ENCODE measurements at places on chromosomes 11 and 22. TPM values are rescaled to one million over a fixed set of nuclear protein-coding genes. Genes with fewer than 3 reads are reported as not detected.
A peak's percentile ranks its signal among the peaks of the same experiment; 100 is the strongest.

DNA sequence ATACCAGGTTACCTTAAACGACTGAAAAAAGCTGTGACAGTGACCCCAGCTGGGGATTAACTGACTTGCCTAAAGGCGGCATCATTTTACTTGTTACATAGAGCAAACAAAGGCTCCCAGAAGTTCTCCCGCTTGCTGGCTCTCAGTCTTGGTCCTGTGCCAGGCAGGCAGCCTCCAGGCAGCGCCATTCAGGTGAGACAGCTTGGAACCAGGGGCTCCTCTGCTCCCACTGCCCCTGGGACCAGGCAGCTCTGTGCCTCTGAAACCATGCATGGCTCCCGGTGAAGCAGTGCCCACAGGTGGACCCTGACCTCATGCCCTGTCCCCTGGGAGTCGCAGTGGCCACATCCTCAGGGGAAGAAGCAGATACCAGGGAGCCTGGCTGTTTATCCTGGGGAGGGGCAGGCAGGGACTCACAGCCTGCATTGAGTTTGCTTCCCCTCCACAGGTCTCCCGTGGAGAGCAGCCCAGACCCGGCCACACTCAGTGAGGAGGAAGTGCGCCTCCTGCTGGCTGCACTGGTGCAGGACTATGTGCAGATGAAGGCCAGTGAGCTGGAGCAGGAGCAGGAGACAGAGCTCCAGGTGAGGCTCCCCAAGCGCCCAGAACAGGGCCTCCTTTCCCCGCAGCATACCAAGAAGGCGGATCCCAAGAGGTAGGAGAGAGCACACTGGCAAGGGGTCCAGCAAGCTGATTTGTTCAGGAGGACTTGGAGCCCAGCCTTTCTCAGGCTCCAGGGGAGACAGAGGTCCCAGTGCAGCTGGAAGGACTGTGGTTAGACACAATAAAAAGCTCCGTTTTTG is 15.6 kb upstream of the CYP2R1 start:
- H3K4me3 ChIP-seq, result no peak overlapping the region
- peaks cover 18% of the 10 kb centered on the region for H3K4me1 ChIP-seq
- DNase-seq, result no peak
- no peaks in the 10 kb centered on the region for H3K36me3 ChIP-seq
- no peaks in the 10 kb centered on the region for H3K27me3 ChIP-seq

DNA sequence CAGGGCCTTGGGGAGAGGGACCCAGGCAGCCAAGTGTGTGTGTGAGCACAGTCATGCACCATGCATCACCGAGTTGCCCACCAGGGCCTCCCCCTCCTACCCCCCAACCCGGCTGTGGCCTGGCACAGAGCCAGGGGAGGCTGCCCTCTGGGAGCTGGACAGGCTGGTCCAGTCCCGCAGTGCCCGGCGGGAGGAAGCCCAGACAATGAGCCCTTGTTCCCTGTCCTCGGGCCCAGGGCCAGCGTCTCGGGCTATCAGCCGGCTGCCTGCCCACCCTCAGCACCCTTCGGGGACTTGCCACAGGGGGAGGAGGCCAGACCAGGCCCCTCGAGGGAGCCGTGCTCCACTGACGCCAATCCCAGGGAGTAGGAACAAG is 4.5 kb downstream of the LRRC75B start:
- H3K4me1 ChIP-seq, result peaks cover 11% of the 10 kb centered on the region
- no peak for DNase-seq
- H3K27ac ChIP-seq, result no peak overlapping the region

DNA sequence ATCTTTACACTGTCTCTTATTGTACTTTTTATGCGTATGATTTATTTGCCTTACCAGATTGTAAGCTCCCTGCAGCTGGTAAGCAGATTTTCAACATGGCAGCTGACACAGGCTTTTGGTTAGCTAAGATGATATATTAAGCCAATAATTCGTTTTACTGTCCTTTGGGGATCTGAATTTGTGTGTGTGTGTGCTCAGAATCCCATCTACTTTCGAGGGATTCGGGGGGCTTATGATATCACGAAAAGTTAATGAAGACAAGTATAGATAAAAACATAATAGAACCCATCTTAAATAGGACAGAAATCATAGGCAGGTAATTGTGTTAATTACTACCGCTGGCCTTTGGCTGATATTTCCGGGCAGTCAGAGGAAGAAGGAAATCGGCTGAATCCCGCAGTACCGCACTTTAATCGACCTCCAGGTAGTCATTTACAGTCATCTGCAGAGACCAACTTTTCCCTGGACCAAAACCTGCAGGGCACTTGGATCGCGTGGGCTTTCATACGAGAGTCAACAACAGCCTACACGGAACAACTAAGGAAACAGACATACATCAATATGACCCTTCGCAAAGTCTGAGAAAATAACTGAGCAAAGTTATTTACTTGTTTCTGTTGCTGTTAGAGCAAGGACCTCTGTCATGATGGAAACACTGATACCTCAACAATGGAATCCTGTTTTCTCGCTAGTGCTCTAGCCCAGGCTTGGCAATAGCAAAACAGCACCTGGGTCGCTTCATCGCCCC is 802 bp downstream of the KBTBD3 start:
- peak overlapping the region; percentile 96 for H3K27ac ChIP-seq
- H3K4me1 ChIP-seq, result peaks cover 44% of the 10 kb centered on the region
- DNase-seq, result no peak
- peak overlapping the region; percentile 91 for H3K4me3 ChIP-seq
- no peaks in the 10 kb centered on the region for H3K36me3 ChIP-seq

DNA sequence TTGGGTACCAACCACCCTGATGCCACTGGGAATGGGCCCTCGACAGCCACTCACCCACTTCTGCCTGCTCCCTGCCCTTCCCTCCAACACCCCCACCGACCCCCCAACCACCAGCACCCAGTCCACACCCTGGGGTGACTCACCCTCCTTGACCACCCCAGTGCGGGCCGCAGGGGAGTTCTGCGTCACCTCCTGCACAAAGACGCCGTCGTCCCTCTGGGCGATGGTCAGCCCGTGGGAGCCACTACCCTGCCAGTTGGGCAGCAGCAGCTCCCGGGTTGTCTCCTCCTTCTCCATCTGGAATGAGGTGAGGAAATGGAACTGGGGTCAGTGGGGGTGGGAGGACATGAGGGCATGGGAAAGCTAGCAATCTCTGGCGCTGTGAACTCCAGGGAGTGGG is 10.8 kb downstream of the AHNAK start:
- DNase-seq, result no peak
- peaks cover 70% of the 10 kb centered on the region for H3K4me1 ChIP-seq
- no peaks in the 10 kb centered on the region for H3K36me3 ChIP-seq
- no peak overlapping the region for H3K27ac ChIP-seq
- no peak overlapping the region for H3K4me3 ChIP-seq
- no peaks in the 10 kb centered on the region for H3K27me3 ChIP-seq

DNA sequence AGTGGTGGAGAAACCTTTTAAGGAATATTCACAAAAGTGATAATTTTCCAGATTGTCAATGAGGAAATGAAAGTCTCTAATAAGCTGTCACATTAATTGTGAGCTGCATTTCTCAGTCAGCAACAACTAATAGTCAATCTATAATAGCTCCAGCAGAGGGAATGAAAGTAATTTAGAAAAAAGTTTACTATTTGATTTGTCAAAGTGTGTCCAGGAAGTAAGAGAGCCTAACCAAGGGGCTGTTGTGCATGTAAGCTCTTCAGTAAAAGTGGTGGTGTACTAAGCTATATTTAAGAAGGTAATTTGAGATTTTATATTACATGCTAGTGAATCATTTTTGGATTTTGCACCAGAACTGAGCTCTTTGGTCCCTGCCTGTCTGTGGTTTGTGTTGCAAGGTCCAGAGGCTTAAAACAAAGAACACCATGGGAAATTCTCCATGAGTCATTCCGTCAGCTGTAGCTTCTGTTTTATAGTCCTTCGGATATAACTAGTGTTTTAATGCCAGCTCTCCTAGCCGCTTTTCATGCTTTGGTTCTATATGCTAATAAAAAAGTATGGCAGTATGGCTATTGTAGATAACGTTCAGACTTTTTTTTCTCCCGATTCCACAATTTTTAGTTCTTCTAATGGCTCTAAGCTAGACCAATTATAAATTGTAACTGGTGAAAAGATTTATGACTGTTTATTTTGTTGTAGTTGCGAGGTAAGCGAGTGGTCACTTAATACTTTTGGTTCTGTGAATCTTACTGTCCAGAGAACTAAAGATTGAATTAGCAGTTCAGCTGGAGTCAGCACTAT is 64.6 kb downstream of the ARHGEF12 start:
- no peaks in the 10 kb centered on the region for H3K27me3 ChIP-seq
- H3K4me3 ChIP-seq, result no peak overlapping the region
- H3K4me1 ChIP-seq, result peaks cover 32% of the 10 kb centered on the region
- no peak for DNase-seq

GRCh38 chr22:41280854-41281253 is 5.1 kb downstream of the RANGAP1 start:
- H3K27ac ChIP-seq, result no peak overlapping the region
- H3K36me3 ChIP-seq, result peaks cover 41% of the 10 kb centered on the region
- DNase-seq, result no peak
- no peaks in the 10 kb centered on the region for H3K27me3 ChIP-seq
- peaks cover 17% of the 10 kb centered on the region for H3K4me1 ChIP-seq

DNA sequence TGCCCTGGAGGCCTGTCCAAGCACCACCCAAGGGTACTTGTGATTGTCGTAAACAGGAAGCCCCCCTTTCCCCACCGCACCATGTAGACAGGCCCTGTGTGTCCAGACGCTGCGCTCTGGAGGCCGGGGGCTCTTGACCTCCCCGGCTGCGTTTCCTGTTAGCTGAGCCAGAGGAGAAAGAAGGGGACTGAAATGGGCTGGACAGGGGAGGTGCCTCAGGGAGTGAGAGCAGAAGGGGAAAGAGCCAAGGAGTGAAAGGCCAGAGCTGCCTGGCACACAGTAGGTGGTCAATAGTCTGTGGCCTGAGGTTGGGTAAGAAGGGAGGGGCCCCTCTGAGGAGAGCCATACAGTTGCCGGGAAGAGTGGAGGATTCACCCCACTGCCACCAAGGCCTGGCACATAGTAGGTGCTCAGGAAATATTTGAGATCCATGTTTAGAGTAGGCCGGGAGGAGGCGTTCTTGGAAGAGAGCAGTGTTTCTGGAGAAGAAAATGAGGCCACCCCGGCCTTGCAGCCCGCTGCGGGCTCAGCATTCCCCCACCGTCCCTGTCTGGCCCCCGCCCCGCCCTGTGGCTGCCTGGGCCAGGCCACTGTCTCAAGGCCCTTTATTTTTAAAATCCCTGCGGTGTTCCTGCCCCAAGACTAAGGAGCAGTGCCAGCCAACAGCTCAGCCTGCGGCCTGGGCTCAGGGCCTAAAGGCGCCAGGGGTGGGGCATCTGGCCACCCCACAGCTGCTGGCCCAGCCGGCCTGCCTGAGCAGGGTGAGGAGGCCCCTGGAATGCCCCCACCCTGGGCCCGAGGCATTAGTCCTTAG is 13.6 kb upstream of the CDC42EP1 start:
- peak overlapping the region; percentile 98 for H3K27ac ChIP-seq
- no peaks in the 10 kb centered on the region for H3K36me3 ChIP-seq
- no peaks in the 10 kb centered on the region for H3K27me3 ChIP-seq
- no peak overlapping the region for H3K4me3 ChIP-seq
- H3K4me1 ChIP-seq, result peaks cover 85% of the 10 kb centered on the region

DNA sequence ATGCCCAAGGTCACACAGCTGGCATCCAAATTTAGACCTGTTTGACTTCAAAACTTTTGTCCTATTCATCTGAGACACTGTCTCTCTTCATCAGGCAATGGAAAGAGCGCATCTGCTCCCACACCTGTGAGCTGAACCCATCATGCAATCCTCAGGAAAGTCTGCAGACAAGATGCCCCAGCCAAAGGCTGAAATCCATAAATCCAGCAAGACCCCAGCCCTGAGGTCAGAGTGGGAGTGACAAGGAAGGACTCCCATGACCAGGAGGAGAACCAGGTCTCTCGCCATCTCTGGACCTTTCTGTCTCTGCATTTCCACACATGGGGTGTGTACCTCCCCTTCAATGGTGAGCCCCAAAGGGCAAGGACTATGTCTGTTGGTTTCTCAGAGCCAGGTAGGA is 83.6 kb upstream of the HMGXB4 start:
- DNase-seq, result no peak
- H3K36me3 ChIP-seq, result no peaks in the 10 kb centered on the region
- H3K4me1 ChIP-seq, result no peaks in the 10 kb centered on the region
- no peaks in the 10 kb centered on the region for H3K27me3 ChIP-seq
- H3K4me3 ChIP-seq, result no peak overlapping the region

GRCh38 chr22:19905347-19906276 is 36.0 kb upstream of the COMT start:
- H3K4me3 ChIP-seq, result no peak overlapping the region
- no peaks in the 10 kb centered on the region for H3K4me1 ChIP-seq
- H3K27ac ChIP-seq, result no peak overlapping the region
- H3K36me3 ChIP-seq, result no peaks in the 10 kb centered on the region
- no peaks in the 10 kb centered on the region for H3K27me3 ChIP-seq
- DNase-seq, result no peak

- no peak overlapping the region for H3K27ac ChIP-seq
- no peaks in the 10 kb centered on the region for H3K27me3 ChIP-seq
- no peaks in the 10 kb centered on the region for H3K36me3 ChIP-seq
- no peak for DNase-seq
- H3K4me1 ChIP-seq, result peaks cover 48% of the 10 kb centered on the region
- H3K4me3 ChIP-seq, result no peak overlapping the region
Observed at GRCh38 chr11:63914896-63915691, 1.9 kb downstream of the RCOR2 start.

DNA sequence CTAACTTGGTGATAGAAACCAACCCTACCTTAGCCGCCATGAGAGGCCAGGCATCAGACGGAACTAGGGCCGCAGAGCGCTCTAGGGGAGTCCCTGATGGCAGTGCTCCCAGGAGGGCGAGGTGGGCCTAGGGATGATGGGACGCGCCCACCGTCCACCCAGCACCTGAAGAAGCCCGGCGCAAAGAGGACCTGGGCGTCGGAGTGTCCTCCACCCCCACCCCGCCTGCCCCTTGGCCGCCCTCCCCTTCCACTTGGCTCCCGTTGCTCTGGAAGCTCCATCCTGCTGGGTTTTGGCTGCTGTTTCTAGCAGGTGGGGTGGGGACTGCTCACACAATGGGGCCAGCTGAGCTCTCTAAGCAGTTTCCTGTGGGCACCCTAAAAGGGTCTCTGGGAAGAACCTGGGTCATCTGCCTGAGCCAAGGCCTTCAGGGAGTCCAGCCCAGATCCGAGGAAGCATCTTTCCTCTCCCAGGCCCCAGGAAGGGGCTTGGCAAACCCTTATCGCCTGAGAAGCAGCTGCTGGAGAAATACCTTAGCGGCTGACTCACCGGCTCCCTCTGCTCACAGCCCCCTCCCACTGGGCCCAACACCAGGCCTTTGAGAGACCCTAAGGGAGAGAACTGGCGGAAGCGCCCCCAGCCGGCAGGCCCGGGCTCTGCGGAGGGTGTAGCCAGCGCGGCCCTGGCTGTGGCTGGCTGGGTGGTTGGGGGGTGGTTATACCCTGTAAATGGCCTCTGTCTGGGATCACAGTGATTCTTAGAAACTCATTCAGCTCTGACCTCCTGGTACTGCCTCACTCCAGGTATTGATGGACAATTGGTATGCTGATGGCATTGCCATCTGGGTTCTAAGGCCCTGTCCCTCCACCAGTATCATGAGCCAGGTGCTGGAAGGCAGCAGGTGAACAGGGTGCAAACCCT is 19.3 kb downstream of the CREB3L1 start:
- H3K27ac ChIP-seq, result peak overlapping the region; percentile 89
- H3K27me3 ChIP-seq, result no peaks in the 10 kb centered on the region
- no peak for DNase-seq
- peak overlapping the region; percentile 55 for H3K4me3 ChIP-seq
- no peaks in the 10 kb centered on the region for H3K36me3 ChIP-seq

SCGB1A1 gene
- total RNA-seq, result not detected

HBG2 gene
- not detected for total RNA-seq

YAP1 gene
- total RNA-seq, result 232 TPM

OR4D11 gene
- total RNA-seq, result not detected

MIF gene
- total RNA-seq, result 638 TPM

GALNT18 gene
- total RNA-seq, result 22.1 TPM

Measured in vagina (tissue), 2 donors.